Effector CD4-positive, alpha-beta T cell (primary cell): ENCODE measurements at places on chromosomes 6 and 20.

DNA sequence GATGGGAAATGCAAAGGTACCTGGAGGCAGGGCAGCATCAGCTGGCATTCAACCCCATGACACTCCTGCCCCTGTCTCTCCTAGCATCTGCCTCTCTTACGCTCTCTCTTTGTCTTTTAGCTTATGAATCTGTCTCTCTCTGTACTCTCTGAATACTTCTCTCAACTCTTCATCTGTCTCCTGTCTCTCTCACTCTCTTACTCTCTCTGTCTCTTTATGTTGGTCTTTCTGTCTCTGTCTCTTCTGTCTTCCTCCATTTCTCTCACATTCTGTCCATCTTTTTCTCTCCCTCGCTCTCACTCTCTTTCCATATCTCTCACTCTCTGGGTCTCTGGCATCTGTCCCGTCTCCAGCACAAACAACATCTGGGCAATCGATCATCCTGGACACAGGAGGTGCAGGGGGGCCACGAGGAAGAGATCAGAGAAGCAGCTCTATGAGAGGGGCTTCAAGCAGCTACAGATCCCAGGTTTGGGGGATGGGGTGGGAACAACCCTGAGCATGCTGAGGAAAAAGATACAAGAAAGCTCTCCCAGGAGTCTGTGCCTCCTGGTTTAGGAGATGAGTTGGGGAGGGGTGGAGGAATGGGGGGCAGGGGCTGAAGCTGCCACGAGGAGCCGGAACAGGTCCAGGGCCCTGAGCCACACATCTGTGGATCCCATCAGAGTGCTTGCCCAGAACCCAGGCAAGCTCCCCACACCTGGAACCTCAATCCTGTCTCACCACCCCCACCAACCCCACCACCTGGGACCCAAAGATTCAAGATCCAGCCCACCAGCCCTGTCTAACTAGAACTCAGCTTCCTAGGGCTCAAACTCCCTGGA is 2.4 kb downstream of the COL11A2 start:
- DNase-seq: no peak

GRCh38 chr20:23136893-23137745 is 51.0 kb upstream of the CD93 start:
- no peak for DNase-seq

GRCh38 chr20:63295846-63296245 is 2.9 kb downstream of the COL20A1 start:
- no peak for DNase-seq

- no peak for DNase-seq
Observed at GRCh38 chr20:51512645-51513044, 29.9 kb downstream of the NFATC2 start.

DNA sequence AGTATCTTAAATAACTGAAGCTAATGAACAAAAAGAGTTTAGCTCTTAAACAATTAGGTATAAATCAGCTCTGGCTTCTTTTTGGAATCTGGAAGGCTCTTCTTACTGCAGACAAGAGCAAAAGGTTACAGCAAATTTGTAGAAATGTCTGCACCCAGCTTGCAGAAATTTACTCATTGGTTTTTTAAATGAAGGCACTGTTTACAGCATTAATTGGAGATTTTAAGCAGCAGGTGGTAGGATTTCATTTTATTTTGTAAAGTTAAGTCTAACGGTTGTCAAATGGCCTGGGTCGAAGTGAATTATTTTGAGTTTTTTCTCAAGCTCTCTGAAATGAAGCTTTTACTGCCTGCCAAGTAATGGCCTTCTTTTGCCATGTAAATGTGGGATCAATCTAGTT is 102.1 kb downstream of the NRSN1 start:
- DNase-seq: no peak

DNA sequence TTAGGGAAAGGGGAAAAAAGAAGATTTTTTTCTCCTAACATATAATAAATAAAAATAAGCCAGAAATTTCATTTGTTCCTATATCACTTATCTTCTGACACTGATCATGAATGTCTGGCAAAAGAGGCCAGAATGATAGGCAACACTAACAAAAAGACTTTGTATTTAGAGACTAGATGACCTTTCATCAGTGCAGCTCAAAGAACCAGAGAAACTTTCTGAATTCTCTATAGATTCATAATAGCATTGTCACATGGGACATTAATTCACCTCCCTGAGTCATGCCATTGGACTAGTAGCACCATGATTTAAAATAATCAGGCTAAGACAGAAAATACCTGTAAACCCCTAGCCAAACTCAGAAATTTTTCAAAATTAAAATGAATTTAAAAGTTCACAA is 95.4 kb upstream of the CCDC28A start:
- no peak for DNase-seq

GRCh38 chr6:938271-938905 is 245.4 kb upstream of the EXOC2 start:
- no peak for DNase-seq

GRCh38 chr6:69954733-69955132 is 88.4 kb downstream of the COL19A1 start:
- DNase-seq: no peak

DNA sequence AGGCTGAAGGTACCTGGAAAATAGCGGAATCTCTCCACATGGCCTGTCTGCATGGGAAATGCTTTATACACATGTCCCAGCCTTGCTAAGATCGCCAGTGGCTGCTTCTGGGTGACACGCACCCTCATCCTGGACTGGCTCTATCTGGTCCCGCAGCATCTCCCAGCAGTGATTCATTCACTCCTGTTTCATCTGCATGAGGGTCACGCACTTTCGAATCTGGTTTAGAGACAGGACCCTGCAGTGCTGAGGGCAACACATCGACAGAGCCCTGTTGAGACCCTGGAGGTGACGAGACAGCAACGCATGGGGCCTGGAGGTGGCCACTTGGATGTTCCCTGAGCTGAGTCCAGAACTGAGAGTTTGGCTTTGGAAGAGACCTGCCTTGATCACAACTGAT is 136.5 kb downstream of the SMOC2 start:
- DNase-seq: no peak

- DNase-seq: no peak
Observed at GRCh38 chr20:50541606-50542041, 31.4 kb downstream of the PTPN1 start.

- no peak for DNase-seq
Observed at GRCh38 chr6:44042261-44042988, 84.8 kb downstream of the MRPL14 start.

GRCh38 chr6:146593986-146594385 is 4.8 kb upstream of the ADGB start:
- no peak for DNase-seq

GRCh38 chr6:153842491-153842890 is 196.5 kb upstream of the OPRM1 start:
- no peak for DNase-seq

GRCh38 chr6:6201200-6201599 is 119.3 kb downstream of the F13A1 start:
- no peak for DNase-seq

GRCh38 chr6:3226481-3227362 is 731 bp downstream of the TUBB2B start:
- DNase-seq: no peak

DNA sequence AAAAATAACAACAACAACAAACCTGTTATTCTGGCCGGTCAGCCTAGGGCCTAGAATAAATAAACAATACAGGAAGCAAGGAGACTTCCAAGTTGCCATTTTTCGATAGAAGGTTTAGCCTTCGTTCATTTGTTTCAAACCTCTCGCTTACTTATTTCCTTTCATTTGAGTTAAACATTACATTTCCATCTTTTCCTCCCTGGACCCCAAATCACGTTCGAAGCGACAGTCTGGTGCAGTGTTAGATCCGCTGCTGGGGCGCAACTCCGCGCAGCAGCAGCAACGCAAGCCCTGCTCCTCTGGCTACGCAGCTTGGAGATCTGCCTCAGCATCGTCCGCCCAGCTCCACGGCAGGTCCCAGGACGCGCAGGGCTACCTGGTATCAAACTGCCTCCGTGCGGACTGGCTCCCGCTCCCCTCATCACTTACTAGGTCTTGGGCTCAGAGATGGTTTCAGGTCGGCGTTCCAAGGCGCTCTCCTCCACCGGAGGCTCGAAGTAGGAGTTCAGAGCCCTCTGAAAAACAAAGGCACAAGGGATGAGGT is 530 bp downstream of the TDP2 start:
- DNase-seq: no peak

- DNase-seq: no peak
Observed at GRCh38 chr6:2976571-2977085, 5.3 kb upstream of the SERPINB6 start.

DNA sequence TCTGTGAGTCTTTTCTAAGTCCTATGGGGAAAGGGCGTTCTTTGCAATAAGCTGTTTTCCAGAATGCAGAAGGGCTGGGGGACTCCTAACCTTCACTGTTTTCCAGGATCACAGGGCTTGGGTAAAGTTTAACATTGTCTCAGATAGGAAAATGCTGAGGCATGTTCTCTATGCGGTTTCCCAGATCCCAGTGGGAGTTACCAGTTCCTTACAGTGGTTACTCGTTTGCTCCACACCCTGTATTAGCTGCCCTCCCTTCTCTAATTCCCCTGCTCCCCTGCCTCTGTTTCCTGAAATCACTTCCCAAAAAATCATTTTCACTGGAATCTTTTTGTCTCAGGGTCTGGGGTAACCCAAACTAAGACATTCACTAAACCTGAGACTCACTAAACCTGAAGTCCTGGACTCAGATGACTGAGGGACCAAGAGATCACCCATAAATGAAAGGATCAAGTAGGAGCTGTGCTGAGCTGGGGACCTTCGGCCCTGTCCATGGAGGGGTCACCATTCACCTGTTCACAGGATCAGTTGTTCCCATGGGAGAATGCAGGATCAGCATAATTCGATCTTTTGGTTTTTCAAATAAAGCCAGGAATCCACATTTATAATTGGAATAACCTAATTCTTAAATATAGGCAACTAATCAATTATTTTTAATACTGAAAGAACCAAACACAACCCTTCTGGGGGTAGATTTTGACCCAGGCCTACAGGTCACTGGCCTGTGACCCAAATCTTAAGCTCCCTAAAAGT is 76.2 kb downstream of the ISM1 start:
- no peak for DNase-seq

DNA sequence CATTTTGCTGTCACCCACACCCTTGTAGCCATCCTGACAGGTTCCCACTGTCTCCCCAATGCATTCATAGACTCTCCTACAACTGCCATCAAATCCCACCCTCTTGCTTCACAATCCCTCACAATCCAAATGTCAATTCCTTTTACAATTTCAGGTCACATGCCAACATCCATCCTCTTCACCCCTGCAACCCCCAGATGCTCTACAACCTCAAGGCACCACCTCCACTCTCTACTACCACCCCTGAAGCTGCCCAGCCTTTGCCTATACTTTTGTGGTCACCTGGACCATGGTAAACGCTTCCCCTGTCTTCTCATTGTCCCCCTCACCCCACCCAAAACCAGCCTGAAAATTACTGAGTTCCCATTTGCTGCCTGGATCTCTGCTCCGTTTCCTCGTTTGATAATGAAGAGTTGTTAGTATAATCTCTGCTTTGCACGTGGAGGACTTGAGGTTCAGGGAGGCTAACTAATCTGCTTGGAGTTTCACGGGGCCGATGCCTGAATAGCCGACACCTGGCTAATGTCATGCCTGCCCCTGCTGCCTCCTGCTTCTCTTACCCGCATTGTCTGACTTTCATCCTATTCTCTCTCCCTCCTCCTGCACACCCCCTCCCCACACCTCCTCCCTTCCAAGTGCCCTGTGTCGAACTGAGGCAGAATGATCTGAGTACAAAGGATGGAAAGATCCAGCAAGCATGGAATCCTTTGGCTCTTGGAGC is 82.4 kb upstream of the TOX2 start:
- DNase-seq: no peak

DNA sequence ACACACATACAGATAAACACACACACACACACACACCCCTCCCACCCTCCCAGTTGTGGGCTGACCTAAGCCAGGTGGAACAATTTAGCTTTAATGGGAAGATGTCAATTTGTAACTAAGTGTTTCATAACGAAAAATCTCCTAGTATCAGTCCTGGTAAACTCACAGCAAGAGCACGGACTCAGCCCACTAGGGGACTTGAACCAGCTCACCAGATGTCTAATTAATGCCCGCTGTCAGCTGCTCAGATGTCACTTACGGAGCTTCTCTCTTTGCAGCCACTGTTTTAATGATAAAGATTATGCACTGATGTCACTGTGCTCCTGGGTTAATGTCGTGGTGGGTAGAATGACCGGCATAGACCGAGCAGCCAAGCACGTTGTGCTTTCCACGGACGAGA is 116.6 kb upstream of the INSM1 start:
- DNase-seq: no peak

GRCh38 chr6:33166811-33167210 is 25.5 kb downstream of the COL11A2 start:
- DNase-seq: no peak

GRCh38 chr6:144008120-144008811 is at the start of gene PLAGL1:
Gene PLAGL1 (minus strand): TSS chr6:144008259. CDS start chr6:143948136, 60,123 bp downstream.
- DNase-seq: no peak

GRCh38 chr20:19924255-19924654 is 92.9 kb upstream of the NAA20 start:
- no peak for DNase-seq

- no peak for DNase-seq
Observed at GRCh38 chr20:48761874-48762273, 65.9 kb downstream of the PREX1 start.

- DNase-seq: no peak
Observed at GRCh38 chr6:13769655-13770053, 44.7 kb downstream of the MCUR1 start.

GRCh38 chr6:170129691-170130171 is 161.1 kb downstream of the DLL1 start:
- no peak for DNase-seq

- no peak for DNase-seq
Observed at GRCh38 chr6:113587078-113587699, 270.0 kb upstream of the MARCKS start.

DNA sequence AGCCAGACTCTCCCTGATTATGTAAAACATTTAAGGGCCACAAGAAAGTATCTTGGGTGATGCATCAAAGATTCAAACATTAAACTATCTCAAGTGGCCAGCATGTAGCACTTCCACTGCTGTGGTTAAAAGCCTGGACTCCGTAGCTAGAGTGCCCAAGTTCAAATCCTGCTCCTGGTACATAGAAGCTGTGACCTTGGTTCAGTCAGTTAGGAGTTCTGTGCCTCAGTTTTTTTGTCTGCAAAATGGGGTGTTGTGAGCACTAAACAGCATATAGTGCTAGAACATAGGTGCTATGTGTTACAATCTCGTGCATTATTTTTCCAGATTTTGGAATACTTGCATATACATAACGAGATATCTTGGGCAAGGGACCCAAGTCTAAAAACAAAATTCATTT is 68.7 kb downstream of the PSMG4 start:
- DNase-seq: no peak
